ENCODE measurements at places on chromosomes 4 and X. TPM values are rescaled to one million over a fixed set of nuclear protein-coding genes. Genes with fewer than 3 reads are reported as not detected.

The TMEM255A gene
- total RNA-seq: not detected

The STBD1 gene
- total RNA-seq: 0.40 TPM

The TSPAN7 gene
- total RNA-seq: 0.27 TPM

The MAGEA2B gene
- total RNA-seq: not detected

The PCDH7 gene
- not detected for total RNA-seq

The DKK2 gene
- total RNA-seq: not detected

The DDIT4L gene
- not detected for total RNA-seq

Data from activated CD8-positive, alpha-beta memory T cell treated with anti-CD3 and anti-CD28 coated beads for 36 hours (primary cell).